ENCODE measurements at places on chromosomes 7 and 10.

DNA sequence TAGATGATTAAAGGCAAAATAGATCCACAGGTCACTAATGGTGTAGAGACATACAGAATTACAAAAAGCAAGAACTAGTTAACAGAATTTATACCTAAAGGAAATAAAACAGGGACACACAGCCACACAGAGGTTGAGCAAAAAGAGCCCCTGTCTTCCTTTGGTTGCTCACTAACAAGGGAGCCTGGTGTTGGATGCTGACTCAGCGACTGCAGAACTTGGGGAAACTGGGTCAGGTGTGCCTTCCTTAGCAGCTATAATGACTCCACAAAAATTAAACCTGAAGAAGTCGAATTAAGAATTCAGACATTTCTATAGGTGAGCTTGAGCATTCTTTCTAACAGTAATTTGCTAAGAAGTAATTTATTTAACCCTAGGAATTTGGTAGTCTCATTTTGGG is 15.0 kb downstream of the POM121L12 start:
- no peak for DNase-seq

GRCh38 chr10:90133606-90134005 is 432.2 kb downstream of the KIF20B start:
- no peak for DNase-seq

- no peak for DNase-seq
Measured at GRCh38 chr10:84428711-84429110, 100.3 kb downstream of the CCSER2 start.

DNA sequence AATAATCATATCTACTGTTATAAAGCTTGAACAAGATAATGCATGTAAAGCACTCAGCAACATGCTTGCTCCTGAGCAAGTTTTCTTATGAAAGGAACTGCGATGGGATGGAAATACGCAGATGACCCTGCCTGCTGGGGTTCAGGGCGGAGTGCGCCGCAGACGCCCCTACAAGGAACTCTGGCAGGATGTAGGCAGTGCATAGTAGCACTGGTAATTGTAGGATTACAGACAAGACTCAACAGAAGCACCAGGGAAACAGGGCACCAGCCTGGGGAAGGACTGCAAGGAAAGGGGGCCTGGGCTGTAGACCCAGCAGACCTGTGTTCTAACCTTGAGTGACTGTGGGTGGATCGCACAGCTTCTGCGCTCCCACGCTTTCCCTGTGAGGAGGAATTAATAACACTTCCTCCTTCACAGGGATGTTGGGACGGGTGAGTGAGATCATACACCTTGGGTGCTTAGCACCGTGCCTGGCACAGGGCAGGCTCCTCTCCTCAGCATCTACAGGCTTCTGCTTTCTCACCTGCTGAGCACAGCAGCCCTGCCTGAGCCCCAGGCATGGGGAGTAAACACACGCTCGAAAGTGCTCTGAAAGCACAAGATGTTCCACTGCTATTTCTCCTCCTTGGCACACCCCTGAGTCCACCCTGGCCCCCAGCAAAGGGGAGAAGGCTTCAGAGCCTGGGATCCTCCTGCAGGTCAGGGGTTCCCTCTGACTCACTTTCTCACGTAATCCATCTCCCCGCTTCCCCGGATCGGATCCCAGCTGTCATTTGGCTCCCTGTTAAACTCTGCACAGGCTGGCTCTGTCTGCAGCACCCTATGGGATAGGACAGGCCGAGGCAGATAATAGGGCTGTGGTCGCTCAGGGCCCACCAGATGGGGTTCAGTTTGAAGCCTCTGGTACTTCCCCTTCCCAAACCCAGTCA is 19.2 kb downstream of the ITPRIP start:
- no peak for DNase-seq

DNA sequence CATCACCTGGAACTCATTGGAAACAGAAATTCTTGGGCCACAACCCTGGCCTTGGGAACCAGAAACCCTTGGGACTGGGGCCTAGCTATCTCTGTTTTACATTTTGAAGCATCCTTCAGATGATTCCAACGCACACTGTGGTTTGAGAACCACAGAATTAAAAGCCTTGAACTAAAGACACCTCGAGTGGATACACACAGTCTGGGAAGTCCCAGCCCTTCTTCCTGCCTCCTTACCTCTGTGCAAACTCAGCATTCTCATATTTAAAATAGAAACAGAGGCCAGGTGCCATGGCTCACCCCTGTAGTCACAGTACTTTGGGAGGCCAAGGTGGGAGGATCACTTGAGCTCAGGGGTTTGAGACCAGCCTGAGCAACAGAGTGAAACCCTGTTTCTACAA is 12.9 kb downstream of the NPFFR1 start:
- DNase-seq = no peak

Data from stimulated activated CD8-positive, alpha-beta memory T cell treated with anti-CD3 and anti-CD28 coated beads, Interleukin-2, amount 100 ng/mL, for 48 hours (primary cell).